ENCODE measurements at places on chromosomes 6 and 20.

- no peak for DNase-seq
These were observed 534.3 kb downstream of the COL12A1 start for GRCh38 chr6:74671558-74672025.

GRCh38 chr6:71289039-71289801 lies 609 bp downstream of the OGFRL1 start:
- peak; percentile 11 for DNase-seq

DNA sequence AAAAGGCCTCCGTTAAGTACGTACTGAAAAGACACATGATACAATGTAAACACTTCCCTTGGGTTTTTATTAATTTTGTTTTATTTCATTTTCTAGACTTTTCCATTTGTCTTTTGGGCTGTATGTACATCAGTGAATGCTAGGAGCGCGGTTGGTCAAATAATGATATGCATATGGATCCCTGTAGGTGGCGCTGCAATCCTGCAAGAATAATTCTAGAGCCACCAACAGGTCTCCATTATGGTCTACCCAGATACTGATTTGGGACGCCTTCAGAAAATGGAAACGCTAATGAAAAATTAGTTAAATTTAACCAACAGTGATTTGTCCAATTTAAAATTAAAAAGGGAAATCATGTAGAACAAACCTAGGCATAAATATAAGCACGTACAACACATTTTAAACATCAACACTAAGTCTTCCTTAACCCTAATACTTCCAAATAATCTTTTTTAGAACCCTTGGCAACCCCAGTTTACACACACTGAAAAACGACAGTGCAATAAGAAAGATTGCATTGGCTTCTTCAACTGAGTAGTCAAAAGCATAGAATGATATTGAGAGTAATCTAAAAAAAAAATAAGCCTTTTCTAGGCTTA lies 433.5 kb downstream of the RFPL4B start:
- no peak for DNase-seq

GRCh38 chr6:24357336-24358218 lies at the start of gene DCDC2:
Gene DCDC2 (minus strand): TSS chr6:24358059. CDS start chr6:24357750, 309 bp downstream.
- DNase-seq = peak; percentile 51

DNA sequence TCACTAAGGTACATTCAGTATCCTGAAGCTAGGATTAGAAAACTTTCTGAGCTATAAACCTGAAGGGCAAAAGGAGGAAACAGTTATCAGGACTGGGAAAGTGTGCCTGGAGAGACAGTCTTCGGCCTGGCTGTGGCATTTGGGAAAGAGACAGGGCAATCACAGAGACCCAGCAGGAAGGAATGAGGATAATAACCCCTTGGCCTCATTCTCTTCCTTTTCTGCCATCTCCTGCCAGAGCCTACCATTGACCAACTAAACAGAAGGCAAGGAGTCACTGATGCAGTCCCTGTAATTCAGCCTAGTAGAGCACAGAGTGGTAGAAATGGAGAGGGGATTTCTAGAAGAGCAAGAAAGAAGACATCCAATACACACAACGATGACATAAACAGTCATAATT lies 359.4 kb downstream of the HDGFL1 start:
- no peak for DNase-seq

GRCh38 chr6:137727216-137727765 lies 139.8 kb upstream of the TNFAIP3 start:
- no peak for DNase-seq

DNA sequence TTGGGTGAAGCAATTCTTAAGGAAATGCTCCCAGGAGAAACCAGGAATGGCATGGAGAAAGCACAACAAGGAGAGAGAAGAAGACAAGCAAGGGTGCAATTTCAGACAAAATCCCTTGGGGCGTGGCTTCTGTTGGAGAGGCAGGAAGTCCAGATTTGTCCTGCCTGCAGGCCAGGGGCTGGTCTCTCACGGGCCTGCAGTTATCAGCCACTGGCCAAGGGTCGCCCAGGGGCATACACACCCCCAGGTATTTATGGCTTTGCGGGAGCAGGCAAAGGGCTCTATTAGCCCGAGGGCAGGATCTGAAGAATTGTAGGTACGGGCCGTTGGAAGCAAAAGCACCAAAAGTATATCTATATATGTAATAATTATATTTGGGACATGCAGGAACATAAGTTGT lies 87.7 kb downstream of the IYD start:
- no peak for DNase-seq

DNA sequence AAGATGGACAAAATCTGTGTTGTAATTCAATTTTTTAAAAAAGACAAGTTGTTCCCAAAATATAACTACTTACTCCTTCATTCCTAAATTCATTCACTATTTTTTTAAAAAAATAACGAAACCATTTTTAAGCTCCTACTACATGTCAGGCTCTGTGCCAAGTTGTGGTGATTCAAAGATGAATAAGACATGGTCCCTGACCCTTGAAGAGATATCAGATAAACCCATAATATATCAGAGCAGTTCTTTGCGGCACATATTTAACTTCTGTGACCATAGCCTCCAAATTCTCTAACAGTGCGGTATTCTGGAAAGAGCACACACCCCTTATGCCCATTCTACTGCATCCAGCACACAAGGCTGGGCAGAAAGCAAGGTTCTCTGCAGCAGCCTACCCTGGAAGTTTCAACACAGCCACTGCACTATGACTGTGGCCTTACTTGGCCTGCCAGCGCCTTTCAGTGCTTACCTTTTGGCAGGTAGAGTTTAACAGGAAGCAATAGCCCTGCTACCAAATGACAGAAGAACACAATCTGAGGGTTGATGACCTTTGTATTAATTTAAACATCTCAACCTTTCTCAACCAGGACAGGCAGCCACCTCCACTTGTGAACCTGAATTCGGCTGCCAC lies 406.5 kb downstream of the BTBD9 start:
- no peak for DNase-seq

GRCh38 chr20:50305636-50306477 lies 115.2 kb downstream of the CEBPB start:
- DNase-seq = no peak

DNA sequence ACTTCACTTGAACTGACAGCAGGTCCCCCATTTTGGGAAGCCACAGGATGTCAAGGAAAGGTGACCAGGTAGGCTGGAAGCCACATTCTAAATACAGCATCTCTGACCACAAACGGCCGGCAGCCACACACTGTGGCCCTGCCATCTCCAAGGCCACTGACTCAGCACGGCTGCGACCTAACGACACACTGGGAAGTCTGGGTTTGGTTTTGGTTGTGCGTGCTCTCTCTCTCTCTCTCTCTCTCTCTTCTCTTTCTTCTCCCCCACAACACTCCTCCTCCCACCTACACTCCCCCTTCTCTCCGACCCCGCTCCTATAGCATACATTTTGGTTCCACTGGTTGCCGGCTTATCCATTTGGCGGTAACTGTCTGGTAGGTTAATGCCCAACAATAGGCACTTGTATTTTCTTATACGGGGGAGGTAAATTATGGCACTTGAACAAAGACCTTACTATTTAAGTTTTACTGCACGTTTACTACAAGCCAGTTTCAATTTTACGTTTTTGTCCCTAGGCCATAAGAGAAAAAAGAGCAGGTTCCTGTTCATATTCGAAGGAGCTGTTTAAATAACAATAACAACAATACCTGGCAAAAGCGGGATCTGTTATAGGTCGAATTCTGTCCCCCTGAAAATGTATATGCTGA lies 103.6 kb downstream of the GMDS start:
- DNase-seq = no peak

- no peak for DNase-seq
These were observed 79.1 kb downstream of the LRRC1 start for GRCh38 chr6:53873922-53874321.

GRCh38 chr20:57974863-57975262 lies 253.6 kb downstream of the ANKRD60 start:
- DNase-seq = no peak

DNA sequence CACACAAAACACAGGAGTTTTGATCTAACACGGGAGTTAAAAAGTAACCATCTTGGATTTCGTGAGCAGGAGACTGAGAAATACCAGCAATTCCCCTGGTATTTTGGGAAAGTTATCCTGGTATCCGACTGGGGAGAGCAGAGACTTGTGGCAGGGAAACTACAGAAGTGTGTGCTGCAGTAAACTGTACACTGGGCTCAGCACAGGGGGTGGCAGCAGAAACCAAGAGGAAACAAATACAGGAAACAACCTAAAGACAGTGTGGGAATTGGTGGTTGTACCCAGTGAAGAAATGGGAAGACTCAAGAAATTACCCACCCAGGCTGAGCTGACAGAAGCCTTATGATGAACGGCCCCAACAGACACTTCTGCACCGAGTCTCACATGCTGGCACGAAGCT lies 109.8 kb downstream of the CHD6 start:
- DNase-seq = no peak

- no peak for DNase-seq
These were observed 67.2 kb downstream of the UTRN start for GRCh38 chr6:144352331-144352730.

DNA sequence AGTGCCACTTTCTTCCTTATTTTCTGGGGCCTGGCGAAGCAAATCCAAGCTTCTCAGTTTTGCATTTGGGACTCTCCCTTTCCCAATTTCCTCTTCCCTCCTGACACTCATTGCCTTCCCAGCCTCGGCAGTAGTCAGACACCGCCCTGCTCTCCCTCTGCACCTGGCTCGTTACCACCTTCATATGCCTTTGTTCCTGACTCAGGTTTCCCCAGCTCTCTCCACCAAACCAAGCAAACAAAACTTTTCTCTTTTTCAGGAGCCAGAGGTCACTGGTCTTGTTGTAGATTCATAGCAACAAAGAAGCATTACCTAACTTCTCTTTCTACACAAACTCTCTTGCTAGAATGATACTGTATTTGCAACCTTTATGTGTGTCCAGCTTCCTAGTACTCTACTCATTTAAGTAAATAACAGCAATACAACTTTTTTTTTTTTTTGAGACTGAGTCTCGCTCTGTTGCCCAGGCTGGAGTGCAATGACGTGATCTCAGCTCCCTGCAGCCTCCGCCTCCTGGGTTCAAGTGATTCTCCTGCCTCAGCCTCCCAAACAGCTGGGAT lies 9.0 kb upstream of the ZC3H12D start:
- no peak for DNase-seq

GRCh38 chr20:15072316-15072715 lies 734.9 kb upstream of the FLRT3 start:
- no peak for DNase-seq

GRCh38 chr20:54290636-54291035 lies 82.7 kb downstream of the PFDN4 start:
- DNase-seq = no peak

DNA sequence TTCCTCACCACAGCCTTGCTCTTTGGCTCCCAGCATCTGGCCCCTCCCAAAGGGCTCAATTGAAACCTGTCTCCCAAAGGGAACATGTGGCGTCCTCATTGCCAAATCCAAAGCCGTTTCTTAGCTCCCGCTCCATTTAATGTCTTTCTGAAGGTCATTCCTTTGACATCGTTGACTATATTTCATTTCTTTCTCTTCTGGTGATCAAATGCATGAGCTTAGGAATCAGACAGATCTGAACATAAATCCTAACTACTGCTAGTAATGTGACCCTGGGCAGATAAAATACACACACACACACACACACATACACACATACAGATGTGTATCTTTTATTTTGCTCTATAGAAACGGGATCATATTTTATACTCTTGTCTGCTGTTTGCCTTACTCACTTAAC lies 964.7 kb upstream of the FLRT3 start:
- DNase-seq = no peak

GRCh38 chr6:18216411-18216810 lies 47.9 kb downstream of the DEK start:
- no peak for DNase-seq

- DNase-seq = no peak
These were observed at the start of gene SSTR4 for GRCh38 chr20:23034721-23035671. Gene SSTR4 (plus strand): TSS chr20:23035312. CDS start chr20:23035484, 172 bp downstream.

GRCh38 chr20:46746956-46747526 lies 37.6 kb downstream of the SLC2A10 start:
- no peak for DNase-seq

- no peak for DNase-seq
These were observed 55.1 kb upstream of the BACH2 start for GRCh38 chr6:90351696-90352095.

All from stimulated activated naive CD4-positive, alpha-beta T cell (primary cell).